ENCODE measurements at places on chromosomes 13 and 19.

DNA sequence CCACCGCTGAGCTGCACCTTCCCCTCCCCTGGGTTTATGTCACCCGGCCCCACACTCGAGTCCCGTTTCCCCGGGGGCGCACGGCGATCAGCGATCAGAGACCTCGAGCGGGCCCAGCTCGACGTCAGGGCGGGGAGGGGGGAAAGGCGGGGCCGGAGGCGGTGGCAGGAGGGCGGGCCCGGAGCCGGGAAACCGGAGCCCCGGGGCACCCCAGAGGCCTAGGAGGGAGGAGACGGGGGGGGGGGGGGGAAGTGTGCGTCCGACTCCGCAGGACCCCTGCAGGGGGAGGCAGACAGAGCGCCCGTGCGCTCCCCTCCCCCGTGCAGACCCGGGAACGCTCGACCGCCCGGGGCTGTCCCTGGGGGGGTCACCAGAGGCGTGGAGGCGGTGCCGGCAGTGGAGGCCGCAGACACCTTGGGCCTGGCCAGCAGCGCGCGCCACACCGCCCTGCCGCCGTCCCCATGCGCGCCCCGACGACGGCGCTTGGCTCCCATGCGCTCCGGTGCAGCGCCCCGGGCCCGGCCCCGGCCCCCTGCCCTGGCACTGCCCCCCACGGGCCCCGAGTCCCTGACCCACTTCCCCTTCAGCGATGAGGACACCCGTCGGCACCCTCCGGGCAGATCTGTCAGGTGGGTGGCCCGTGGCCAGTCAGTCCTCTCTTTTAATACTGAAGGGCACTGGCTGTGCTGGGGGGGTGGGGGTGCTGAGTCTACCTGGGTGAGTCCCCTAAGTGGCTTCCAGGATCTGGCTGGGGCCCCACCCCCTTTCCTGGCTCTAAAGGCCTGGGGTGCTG, 11.8 kb downstream of the PDE4A start:
- peak; percentile 72 for DNase-seq

DNA sequence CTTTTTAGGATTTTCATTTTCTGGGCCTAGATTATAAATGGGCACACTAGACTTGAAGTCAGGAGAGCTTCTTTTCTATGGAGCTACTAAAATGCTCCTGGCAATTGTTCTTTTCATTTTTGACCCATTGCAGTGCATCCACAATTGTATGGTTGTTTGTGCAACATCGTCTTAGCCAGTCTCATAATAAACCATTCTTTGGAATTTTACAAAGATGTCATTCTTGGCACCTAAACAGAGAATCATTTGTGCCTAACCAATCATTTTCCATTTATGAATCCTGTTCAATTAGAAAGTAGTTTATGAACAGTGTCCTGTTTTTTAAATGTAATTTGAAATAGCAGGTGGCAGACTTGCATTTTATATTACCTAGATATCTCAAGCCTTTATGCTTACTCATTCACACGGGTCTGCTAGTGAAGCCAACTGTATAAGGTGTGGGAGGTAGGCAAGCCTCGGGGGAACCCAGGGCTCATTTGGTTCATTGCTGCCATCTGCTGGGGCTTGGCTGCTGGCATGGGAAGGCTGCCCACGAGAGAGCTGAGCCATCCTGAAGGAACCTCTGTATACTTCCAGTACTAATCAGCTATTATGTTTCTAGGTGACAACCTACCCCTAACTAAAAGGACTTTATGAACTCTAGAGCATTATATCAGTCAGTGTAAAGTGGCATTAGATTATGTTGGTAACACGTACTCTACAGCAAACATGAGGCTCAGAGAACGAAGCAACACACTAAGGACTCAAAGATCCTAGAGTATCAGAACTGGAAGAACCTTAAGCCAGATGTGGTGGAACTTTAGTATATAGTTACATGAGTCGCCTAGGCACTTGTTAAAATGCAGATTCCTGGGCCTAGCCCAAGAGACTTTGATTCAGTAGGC, 60.0 kb downstream of the TPT1 start:
- DNase-seq: peak; percentile 82

- DNase-seq: no peak
These were observed 48.1 kb upstream of the SHKBP1 start for GRCh38 chr19:40528533-40529092.

DNA sequence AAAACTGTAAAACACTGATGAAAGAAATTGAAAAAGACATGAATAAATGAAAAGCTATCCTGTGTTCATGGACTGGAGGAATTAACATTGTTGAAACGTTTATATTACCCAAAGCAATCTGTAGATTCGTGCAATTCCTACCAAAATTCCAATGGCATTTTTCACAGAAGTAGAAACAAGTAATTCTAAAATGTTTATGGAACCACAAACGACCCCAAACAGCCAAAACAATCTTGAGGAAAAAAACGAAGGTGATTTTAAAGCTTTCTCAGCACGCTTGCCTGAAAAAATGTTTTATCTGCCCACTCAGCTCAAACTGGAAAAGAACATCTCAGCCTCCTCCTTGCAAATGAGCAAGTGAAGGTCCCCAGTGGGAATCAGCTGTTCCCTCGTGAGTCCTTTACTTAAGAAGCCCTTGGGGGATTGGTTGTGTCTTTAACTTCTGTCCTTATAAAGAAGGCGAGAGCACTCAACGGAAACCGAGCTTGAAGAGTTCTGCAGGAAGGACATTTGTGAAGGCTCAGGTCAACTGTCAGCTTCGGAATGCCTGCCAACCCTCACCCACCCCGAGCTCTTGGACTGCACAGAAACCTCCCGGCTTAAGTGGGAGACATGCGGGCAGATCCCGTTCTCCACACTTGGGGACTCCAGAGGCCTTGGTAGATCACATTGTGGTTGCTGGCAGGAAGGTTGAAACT, 256.0 kb upstream of the IRS2 start:
- peak; percentile 50 for DNase-seq

- DNase-seq: peak; percentile 92
These were observed 15.3 kb downstream of the RAB3D start for GRCh38 chr19:11324079-11324661.

DNA sequence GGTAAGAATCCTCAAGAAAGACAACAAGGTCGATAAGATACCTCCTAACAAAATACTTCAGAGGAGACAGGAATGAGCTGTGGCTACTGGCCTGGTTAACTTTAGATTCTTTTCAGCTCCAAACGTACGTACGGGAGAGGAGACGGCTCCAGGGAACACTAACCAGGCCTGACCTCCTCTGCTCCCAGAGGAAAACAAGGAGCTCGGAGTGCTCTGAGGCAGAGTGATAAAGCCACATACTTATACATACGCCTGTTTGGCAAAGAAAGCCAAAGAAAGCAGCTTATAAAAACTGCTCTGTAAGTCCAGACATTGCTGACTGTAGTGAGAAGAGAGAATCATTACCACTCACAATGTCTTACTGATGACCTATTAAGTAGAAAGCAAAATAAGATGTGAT, 263.9 kb downstream of the MZT1 start:
- DNase-seq: peak; percentile 56

GRCh38 chr19:16232127-16232526, 34.4 kb downstream of the AP1M1 start:
- DNase-seq: no peak

All from thyroid gland (tissue), 4 donors.